ENCODE measurements at places on chromosomes 12 and 14.

DNA sequence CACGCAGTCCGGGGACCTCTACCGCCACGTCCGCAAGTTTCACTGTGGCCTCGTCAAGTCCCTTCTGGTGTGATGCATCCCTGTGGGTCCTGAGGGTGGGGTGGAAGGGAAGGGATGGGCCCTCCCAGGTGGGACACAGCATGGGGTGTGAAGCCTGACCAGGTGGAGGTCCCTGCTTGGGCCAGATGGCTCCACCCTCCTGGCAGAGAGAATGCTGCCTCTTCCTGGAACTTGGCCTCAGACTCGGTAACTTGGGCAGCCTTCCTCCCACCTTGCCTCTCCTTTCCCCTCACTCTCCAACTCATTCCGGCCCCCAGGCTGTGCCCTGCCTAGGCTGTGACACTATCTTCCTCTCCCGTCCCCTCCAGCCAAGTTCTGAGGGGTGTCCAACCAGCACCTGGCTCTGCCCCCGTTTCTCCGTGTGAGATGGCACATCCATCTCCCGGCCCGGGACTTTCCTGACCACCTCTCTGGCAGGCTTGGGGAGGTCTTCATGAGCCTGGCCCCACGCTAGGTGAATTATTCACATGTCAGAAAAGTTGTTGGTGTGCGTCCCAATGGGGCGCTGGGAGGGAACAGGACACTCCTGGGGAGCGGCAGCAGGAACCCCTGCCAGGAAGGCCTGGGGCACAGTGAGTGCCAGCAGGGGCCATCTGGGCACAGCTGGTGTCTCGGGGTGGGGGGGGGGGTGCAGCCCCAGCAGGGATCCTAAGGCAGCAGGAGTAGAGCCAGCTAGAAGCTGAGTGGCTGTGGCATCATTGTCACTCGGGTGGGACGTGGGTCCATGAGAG, 1.7 kb downstream of the ZBTB42 start:
- no peak for DNase-seq

DNA sequence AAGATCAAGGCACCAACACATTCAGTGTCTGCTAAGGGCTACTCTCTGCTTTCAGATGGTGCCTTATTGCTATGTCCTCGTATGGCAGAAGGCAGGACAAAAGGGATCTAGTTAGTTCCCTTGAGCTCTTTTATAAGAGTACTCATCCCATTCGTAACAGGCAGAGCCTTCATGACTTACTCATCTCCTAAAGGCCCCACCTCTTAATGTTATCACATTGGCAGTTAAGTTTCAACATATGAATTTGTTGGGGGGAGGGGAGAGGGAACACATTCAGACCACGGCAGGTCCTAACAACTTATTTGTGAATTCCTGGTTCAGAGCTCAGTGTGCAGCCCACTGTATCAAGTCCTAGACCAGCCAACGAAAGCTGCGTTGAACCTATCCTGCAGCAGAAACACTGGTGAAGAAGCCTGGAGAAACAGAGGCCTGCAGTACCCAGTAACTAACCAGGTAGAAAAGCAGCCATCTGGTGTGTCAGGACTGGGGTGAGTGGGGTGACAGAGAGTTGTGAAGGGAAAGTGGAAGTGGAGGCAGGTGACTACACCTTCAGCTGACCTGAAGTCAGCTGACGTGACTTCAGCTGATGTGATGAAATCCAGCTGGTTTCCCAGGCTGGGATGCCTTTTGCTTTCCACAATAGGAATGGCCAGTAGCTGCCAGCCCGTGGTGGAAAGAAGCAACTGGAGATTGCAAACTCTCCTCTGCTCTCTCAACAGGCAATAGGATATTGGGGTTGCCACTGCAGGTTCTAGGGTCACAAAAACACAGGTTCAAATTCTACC, 101.6 kb upstream of the PLXNC1 start:
- DNase-seq = no peak

- peak; percentile 10 for DNase-seq
Measured at GRCh38 chr14:78530078-78530477, 359.9 kb downstream of the NRXN3 start.

- DNase-seq = no peak
Measured at GRCh38 chr12:113467142-113467501, 4.5 kb downstream of the LHX5 start.

- no peak for DNase-seq
Measured at GRCh38 chr12:125114365-125115141, 49.3 kb downstream of the AACS start.

- no peak for DNase-seq
Measured at GRCh38 chr14:98899441-98899840, 372.6 kb downstream of the BCL11B start.

DNA sequence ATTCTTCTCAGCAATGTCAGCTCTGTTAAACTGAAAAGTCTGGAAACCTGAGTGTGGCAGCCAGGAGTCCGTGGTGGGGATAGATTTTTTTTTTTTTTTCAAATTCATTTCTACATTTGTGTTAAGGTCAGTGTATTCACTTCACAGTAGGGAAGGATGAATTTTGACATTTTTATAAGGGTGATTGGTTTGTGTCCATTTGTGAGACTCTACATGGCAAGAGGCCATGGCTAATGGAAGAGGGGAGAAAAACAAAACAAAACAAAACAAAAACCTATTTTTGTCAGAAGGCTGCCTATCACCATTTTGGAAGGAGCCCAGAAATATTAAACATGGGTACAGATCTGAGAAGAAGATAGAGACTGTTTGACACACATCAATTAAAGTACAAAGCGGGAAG, 176.1 kb downstream of the RMST start:
- no peak for DNase-seq

DNA sequence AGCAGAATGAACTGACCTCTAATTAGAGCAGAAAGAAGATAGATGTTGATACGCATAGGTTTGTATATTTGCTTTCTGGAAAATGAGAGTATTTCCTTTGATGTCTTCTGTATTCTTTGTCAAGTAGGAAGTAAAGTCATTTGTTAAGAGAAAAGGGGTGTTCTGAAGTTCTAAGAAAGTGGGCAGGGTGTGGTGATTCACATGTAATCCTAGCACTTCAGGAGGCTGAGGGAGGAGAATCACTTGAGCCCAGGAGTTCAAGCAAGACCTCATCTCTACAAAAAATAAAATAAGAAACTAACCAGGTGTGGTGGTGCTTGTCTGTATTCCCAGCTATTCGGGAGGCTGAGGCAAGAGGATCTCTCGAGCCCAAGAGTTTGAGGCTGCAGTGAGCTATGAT, 2.8 kb downstream of the RHNO1 start:
- peak; percentile 83 for DNase-seq

- DNase-seq = peak; percentile 57
Measured at GRCh38 chr14:96741151-96741977, 55.8 kb upstream of the VRK1 start.

GRCh38 chr14:103027451-103027850, 29.9 kb downstream of the CDC42BPB start:
- DNase-seq = no peak

- peak; percentile 48 for DNase-seq
Measured at GRCh38 chr12:12723149-12723680, 6.0 kb downstream of the CDKN1B start.

DNA sequence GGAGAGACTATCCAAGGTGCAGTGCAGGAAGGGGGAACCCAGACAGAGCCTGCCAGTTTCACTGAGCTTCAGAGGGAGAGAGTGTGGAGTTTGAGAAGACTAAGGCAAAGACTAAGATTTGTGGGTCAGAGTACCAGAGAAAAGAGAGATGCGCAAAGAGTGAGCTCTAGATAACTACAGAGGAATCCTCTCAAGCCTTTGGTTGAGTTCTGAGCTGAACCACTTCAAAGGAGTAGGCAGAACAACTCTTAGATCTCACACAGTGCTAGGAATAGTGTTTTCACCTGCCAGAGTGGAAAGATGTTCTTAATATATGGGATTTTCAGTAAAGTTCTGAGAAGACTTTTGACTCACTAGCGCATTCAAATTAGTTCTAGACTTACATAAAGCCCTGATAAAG, 10.7 kb upstream of the M6PR start:
- no peak for DNase-seq

GRCh38 chr14:90483571-90483974, 86.7 kb downstream of the CALM1 start:
- DNase-seq = no peak

- DNase-seq = no peak
Measured at GRCh38 chr12:109458086-109458485, 19.0 kb downstream of the KCTD10 start.

DNA sequence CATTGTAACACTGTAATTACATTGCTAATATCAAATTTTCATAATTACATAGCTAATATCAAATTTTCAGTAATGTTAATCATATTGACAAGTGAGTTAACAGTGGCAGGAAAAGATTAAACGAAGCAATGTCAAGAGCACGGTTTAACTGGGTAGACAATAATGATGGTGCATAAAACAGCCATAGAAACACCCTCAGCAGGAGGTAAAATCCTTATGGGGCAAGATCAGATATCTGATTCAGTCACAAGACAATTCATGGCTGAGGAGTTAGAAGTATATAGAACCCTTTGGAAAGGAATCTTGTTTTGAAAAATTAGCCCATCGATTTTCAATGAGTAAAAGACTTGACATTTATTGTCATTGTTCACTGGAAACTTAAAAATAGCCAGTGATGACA, 190.6 kb downstream of the SLC2A13 start:
- no peak for DNase-seq

DNA sequence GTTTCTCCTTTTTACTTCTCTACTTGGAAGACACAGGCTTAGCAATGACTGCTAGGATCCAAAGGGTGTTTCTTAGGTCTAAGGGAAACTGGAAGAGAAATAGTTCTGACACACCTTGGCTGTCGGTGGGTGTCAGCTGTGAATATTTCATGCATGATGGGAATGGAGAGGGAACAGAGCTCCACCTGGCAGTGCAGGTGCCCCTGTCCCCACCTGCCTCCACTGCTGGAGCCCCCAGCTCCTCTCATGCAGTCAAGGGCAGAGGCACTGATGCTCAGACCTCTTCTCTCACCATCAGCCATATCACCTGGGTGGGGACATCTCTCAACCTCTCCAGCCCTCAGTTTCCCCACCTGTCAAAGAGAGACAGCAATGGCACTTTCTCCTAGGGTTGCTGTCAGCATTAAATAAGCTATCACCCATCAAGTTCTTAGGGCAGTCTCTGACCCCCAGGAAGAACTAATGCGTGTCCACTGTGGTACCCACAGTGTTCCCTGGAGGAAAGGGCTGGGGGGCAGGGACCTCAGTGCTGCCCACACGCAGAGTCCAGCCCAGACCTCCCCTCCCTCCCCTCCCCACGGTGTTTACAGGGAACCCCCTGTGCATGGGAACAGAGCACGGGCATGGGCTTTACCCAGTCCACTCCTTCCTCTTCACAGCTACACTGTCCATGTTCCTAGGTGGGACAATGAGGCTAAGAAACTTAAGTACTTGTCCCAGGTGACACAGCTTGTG, 69.1 kb downstream of the C14orf132 start:
- no peak for DNase-seq

DNA sequence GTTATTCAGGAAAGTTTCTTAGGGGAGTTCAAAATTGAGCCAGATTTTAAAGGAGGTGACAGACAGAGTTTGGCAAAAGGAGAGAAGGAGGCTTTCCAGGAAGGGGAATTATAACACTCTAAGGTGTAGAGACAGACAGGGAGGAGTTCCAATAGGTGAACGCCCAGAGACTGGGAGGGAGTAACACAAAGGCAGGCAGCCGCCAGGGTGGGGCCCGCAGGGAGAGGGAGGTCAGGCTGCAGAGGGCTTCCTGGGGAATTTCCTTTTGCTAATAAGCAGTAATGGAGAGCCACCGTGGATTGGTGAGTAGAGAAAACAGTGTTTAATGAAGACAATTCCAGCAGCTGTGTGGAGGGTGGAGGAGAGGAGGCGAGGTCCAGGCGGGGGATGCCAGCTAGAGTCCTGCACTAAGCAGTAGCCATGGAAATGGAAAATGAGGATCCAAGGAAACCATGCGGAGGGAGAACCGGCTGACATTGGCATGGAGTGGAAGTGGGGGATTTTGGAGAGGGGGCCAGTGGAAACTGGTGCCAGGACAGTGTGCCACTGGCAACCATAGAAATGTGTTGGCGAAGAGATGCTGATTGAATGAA, 22.2 kb downstream of the GRIN2B start:
- no peak for DNase-seq

DNA sequence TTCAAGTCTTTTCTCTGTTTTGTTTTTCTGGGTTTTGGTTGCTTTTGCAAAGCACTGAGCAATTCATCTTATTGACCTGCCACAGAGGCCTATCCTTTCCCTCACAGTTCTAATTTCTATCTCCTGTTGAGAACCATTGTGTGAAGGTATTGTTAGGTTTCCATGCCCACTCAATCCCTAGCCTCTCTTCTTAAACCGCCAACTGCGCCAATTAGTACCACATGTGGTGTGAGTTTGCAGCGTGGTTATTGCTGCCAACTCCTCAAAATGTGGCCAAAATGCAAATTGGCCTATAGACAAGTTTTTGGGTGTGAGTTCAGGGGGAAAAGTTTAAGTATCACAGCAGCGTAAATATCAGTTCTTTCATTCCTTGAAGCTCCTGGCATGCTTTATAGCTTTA, 232.6 kb downstream of the FLRT2 start:
- no peak for DNase-seq

GRCh38 chr14:23359167-23359626, 5.8 kb downstream of the EFS start:
- DNase-seq = no peak

- no peak for DNase-seq
Measured at GRCh38 chr12:47982311-47982710, 18.9 kb downstream of the TMEM106C start.

DNA sequence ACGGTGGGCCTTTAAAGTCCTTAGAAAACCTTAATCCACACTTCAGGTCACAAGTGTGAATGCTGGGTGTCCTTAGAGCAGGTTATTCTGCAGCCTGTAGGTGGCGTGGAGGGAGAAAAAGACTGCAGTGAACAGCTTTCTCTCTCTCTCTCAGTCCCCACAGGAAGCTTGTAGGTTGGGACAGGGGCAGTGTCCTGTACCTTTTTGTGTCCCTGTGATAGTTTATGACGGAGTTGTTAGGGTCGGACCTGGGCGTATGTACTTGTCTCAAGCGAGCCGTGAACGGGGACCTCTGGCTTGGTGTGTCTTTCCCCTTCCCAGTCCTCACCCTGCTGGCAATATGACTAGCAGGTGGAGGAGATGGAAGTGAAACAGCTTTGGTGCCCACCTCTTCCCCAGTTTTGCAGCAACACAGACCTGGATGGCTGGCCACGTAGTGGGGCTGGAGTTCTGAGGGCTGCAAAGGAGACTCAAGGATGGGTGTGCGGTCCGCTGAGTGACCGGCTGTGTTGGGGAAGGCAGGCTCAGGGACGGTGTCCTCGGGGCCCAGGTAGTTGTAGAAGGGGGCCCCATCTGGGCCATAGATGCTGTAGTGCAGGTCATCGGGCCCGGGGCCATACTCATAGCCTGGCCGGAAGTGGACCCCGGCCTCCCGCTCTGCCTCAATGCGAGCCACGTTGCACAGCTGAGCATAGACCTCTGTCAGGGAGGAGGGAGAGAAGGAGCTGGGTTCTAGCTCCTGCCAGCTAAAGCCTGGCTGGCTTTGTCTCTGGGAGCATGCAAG, 8.9 kb downstream of the ISCA2 start:
- DNase-seq = peak; percentile 60

All from hematopoietic multipotent progenitor cell treated with erythropoietin and hydrocortisone succinate and interleukin-3 and kit ligand, for 15 days (in vitro differentiated cells).